Activated gamma-delta T cell treated with anti-CD3 and anti-CD28 coated beads, Interleukin-2, amount 50 U/mL, for 16 hours (primary cell): ENCODE measurements at places on chromosomes 11 and 22.

GRCh38 chr22:36733271-36733670 lies 29.7 kb upstream of the CACNG2 start:
- no peak for DNase-seq

DNA sequence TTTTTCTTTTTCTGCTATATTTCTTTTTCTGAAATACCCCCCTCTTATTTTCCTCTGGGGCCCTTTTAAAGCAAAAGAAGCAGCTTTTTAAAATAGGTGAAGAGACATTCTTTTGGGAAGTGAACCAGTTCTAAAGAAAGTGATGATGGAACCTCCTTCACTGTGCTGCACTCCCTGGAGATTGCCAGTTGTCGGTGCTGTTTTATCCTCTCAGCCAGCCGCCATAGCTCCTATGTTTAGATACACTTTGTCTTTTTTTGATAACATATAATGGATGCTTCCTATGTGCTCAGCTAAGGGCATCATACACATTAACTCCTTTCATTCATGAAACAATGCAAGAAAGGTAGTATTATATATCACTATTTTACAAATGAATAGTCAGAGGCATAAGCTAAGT lies 14.0 kb downstream of the CFAP300 start:
- DNase-seq: no peak

GRCh38 chr11:46018651-46019050 lies 96.2 kb downstream of the LARGE2 start:
- no peak for DNase-seq

GRCh38 chr22:47437110-47437509 lies 674.7 kb downstream of the TBC1D22A start:
- DNase-seq: no peak

- DNase-seq: no peak
Measured at GRCh38 chr11:112440518-112440917, 179.9 kb upstream of the PLET1 start.

- DNase-seq: no peak
Measured at GRCh38 chr22:49580024-49580423, 247.6 kb downstream of the BRD1 start.

DNA sequence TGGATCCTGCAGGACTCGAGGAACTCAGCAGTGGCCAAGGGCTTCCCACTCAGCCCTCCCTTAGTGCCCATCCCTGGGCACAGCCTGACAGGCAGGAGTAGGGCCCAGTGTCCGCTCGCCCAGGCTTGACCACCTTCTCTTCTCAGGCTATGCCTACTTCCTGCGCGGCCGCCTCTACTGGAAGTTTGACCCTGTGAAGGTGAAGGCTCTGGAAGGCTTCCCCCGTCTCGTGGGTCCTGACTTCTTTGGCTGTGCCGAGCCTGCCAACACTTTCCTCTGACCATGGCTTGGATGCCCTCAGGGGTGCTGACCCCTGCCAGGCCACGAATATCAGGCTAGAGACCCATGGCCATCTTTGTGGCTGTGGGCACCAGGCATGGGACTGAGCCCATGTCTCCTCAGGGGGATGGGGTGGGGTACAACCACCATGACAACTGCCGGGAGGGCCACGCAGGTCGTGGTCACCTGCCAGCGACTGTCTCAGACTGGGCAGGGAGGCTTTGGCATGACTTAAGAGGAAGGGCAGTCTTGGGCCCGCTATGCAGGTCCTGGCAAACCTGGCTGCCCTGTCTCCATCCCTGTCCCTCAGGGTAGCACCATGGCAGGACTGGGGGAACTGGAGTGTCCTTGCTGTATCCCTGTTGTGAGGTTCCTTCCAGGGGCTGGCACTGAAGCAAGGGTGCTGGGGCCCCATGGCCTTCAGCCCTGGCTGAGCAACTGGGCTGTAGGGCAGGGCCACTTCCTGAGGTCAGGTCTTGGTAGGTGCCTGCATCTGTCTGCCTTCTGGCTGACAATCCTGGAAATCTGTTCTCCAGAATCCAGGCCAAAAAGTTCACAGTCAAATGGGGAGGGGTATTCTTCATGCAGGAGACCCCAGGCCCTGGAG lies 3.3 kb upstream of the SMARCB1 start:
- no peak for DNase-seq

- DNase-seq: no peak
Measured at GRCh38 chr22:37569921-37570660, 9.8 kb downstream of the LGALS2 start.

DNA sequence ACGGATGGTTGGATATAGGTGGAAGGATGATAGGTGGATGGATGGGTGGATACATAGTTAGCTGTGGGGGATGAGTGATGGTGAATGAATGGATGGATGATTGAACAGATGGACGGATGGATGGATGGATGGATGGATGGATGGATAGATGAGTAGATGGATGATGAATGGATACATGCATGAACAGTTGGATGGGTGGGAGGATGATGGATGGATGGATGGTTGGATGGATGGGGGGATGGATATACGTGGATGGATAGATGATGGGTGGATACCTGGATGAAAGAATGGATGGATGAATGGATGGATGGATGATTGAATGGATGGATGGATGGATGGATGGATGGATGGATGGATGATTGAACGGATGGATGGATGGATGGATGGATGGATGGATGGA lies 68.4 kb upstream of the PRR5 start:
- no peak for DNase-seq

DNA sequence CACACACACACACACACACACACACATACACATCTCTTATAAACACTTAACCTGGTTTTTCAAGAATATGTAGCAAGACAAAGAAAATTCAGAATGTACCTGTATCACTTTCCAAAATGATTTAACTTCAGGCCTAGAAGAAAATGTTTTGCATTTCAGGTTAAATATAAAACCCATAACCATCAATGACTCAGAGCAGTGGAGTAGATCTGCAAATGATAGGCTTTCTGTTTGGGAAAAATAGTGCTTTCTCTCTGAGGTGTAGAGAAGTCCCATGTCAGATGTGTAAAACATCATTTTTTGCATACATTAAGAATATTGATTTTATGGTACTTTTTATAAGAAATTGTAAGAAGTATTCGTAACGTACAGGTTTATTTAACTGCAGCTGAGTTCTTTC lies 116.9 kb downstream of the STK33 start:
- DNase-seq: no peak

DNA sequence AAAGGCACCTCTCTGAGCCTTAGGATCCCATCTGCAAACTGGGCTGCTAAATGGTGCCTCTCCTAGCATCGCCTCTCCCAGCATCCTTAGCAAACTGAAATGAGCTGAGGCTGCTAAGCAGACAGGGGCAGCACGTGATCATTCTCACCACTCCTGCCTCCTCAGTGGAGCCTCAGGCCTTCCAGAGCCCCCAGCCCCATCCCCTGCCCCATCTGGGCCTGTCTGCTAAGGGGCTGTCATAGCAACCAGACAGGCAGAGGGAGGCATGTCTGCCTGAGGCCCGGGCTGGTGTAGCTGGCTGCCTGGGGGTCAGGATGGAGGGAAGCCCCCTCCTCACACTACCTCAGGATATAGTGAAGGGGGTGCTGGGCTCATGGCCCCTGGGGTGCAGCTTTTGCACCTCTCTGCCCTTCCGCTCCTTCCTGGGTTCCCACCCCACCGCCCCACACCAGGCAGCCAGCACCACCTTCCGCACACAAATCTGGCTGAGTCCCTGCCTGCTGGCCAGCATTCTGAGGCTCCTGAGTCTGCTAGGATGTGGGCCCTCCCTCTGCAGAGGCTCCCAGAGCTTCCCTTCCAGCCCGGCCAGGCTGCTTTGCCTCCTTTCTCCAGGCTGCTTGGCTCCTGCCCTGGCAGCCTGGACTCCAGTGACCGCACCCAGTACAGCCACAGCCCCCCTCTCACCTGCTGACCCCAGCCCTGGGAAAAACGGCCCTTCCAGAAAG lies 47.5 kb upstream of the TTLL12 start:
- DNase-seq: no peak

DNA sequence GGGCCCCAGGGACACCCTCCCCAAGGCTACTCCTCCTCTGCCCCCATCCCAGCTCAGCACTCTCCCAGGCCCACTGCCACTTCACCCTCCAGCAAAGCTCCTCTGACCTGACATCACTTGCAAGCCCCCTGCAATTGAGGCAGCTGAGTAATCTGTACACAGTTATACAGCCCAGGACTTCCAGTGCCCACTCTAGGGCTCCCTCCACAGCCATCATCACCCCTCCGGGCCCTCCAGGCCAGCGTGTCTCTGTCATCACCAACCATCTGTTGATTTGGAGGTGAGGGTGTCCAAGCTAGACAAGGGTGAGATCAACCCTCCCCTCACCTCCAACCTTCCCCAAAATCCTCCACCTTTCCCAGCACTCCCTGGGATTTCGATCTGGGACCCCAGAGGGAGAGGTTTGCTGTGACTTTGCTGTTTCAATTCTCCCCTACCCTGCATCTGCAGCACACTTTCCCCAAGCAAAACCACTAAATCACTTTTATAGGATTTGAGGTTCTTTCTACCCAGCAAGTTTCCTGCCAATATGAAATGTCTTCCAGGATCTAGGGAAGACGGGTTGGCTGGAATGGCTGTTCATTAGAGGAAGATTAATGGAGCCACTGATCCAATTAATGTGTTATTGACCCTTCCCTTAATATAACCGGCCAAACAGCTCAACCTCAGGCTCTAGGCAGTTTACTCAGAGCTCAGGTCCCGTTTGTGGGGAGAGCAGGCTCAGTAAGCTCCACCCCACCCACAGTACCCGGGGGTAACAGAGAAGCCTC lies 92.9 kb downstream of the CHST1 start:
- DNase-seq: no peak

GRCh38 chr22:50169774-50170341 lies 673 bp upstream of the PANX2 start:
- DNase-seq: no peak

DNA sequence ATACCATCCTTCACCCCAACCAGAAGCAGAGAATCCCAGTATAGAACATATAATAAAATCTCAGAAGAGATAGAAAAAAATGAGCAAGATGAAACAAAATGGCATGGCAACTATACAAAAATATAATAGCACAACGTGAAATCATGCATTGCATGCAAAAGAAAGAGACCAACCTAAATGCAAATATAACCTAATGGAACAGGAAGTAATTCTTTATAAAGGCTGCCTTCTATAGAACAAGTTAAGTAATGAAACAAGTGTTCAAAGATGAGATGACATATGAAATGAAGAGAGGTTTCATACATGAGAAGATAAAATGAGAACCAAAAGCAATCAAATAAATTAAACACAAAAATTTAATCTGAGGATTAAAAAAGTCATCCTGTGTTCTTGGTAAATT lies 18.5 kb upstream of the ARHGAP20 start:
- DNase-seq: no peak

DNA sequence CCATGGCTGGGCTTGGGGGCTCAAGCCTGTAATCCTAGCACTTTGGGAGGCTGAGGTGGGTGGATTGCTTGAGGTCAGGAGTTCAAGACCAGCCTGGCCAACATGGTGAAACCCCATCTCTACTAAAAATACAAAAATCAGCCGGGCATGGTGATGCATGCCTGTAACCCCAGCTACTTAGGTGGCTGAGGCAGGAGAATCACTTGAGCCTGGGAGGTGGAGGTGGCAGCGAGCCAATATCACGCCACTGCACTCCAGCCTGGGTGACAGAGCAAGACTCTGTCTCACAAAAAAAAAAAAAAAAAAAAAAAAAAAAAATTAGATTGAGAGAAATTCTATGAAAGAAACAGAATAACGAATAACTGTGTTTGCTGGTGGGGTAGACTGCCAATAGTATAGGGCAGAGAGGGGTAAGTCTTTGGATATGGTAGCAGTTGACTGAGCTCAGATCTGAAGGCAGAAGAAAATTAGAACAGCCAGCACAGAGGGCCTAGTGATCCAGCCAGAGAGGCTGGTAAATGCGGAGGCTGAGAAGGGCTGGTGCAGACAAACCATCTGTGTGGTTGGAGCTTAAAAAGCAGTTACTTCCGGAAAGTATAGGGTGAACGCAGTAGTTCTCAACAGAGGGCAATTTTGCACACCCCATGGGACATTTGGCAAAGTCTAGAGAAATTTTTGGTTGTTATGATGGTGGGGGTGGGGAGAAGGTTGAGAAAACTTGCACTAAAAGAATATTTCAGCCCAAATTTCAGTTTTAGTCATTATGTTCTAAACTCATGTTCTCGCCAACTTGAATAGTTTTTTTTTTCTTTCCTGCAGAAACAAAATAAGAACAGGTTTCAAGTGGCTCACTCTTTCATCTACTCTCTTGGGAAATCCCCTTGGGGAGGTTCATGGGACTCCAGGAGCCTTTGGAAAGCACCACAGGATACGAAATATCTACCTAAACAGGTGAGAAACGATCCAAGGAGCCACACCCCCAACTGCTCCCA lies 1.6 kb upstream of the HORMAD2 start:
- no peak for DNase-seq

GRCh38 chr11:117997406-117997805 lies 11.2 kb downstream of the IL10RA start:
- DNase-seq: no peak

DNA sequence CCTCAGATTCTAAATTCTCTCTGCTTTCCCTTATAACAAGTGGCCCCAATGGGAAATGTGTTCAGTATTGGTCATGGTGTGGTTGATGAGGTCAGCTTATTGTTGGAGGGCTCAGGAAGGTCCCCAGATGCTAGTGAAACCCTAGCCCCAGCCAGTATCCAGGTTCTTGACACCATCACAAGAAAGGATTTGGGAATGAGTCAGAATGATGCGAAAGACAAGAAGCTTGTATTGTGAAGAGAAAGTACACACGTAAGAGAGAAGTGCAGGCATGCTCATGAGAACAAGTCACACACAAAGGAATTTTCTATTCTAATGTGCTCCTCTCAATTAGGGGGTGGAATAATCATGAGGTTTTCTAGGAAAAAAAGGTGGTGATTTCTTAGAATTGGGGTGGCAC lies 34.9 kb upstream of the TRPC6 start:
- DNase-seq: no peak

DNA sequence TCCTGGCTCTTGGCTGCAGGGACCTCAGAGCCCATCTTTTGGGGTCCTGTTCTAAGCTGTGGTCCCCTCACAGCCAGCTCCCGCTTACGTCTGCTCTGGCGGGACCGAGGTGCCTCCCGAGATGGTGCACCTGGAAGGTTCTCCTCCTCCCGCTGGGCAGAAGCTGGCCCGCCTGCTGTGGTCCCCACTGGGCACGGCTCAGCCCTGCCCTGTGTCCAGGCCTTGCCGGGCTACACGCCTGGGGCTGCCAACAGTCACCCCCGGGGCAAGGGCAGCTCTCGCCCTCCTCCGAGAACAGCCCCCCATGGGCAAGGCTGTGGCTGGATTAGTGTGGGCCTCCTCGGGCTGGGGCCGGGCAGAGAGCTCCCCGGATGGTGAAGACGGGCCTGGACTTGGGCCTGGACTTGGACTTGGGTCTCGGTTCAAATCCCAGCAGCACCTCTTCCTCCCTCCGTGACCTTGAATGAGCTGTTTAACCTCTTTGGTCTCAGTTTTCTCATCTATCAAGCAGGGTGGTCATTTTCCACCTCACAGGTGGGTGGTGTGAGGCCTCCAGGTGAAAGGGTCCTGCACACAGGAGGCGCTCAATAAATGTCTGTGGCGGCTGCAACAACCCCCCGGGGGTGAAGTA lies 998 bp downstream of the BAIAP2L2 start:
- no peak for DNase-seq

GRCh38 chr11:114181195-114181594 lies 115.0 kb upstream of the NNMT start:
- DNase-seq: no peak

GRCh38 chr11:10604340-10604748 lies 35.9 kb upstream of the LYVE1 start:
- no peak for DNase-seq
